ENCODE measurements at places on chromosomes 2 and 18.

- no peak for DNase-seq
Measured at GRCh38 chr18:7068871-7069590, 48.6 kb downstream of the LAMA1 start.

DNA sequence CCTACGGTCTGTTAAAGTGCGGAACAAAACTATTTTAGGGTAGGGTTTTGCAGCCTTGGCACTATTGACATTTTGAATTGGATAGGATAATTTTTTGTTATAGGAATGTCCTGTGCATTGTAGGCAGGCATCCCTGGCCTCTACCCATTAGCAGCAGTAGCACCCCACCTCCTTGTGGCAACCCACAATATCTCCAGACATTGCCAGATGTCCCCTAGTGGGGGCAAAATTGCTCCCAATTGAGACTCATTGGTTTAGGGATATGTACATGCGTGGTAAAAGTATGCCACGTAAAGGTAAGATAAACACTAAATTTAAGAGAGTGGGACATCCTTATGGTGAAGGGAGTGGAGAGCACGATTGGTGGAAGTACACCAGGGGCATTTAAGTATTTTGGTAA is 4.6 kb downstream of the MIB1 start:
- DNase-seq: no peak

DNA sequence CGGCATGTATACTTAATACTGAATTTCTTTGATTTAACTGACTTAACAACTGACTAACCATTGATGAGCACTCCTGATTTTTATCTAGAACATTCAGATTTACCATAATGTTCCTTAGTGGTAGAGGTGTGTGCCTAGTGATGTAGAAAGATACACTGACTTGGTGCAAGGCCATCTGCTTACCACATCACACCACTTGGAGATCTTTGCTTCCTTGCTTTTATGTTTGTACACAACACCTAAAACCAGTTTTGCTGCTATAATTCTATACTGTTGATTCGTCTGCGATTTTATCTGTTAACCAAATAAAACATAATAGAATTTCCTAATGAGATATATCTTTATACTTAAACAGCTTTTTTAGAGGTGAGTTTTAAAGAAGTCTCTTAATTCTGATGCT is 3.9 kb upstream of the FARP2 start:
- no peak for DNase-seq

DNA sequence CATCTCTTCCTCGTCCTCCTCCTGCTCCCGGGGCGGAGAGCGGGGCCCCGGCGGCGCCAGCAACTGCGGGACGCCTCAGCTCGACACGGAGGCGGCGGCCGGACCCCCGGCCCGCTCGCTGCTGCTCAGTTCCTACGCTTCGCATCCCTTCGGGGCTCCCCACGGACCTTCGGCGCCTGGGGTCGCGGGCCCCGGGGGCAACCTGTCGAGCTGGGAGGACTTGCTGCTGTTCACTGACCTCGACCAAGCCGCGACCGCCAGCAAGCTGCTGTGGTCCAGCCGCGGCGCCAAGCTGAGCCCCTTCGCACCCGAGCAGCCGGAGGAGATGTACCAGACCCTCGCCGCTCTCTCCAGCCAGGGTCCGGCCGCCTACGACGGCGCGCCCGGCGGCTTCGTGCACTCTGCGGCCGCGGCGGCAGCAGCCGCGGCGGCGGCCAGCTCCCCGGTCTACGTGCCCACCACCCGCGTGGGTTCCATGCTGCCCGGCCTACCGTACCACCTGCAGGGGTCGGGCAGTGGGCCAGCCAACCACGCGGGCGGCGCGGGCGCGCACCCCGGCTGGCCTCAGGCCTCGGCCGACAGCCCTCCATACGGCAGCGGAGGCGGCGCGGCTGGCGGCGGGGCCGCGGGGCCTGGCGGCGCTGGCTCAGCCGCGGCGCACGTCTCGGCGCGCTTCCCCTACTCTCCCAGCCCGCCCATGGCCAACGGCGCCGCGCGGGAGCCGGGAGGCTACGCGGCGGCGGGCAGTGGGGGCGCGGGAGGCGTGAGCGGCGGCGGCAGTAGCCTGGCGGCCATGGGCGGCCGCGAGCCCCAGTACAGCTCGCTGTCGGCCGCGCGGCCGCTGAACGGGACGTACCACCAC is 2.1 kb downstream of the GATA6 start:
- DNase-seq: no peak

DNA sequence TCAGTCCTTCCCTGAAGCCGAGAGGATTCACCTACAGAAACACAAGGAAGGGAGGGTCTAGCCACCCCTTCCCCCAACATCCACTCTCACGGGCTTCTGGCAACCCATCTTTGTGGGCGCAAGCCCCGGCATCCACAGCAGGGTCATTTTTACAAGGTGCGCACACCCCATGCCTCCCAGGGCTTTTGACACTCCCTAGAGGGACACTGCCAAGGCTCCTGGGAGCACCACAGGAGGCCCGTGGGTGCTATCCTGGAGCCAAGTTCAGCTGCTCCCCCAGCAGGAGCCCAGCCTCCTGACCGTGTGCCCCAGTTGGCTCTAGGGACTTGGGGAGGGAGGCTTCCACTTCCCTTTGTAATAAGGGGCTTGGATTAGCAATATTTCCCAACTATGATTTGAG is 251.6 kb downstream of the TNS1 start:
- DNase-seq: no peak

DNA sequence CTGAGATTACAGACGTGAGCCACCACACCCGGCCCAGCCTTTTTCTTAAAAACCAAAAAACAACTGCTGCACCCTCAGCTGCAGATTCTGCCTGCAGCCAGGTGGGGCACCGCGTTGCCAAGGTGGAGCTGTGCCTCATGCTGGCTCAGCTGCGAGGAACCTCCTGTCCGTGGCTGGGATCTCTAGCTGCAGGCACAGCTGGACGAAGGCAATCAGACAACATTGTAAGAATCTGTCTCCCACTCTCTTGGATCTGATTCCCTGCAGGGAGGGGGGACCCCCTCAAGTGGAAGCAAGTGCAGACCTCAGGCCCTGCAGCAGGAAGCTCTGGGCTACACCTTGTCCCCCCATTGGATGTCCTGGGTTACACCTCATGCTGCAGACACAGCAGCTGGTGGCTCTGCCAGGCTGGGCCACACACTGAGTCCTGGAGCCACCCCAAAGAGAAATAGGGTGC is 24.1 kb downstream of the CIDEA start:
- DNase-seq: no peak

- no peak for DNase-seq
Measured at GRCh38 chr2:64295326-64296139, 151.3 kb upstream of the PELI1 start.

DNA sequence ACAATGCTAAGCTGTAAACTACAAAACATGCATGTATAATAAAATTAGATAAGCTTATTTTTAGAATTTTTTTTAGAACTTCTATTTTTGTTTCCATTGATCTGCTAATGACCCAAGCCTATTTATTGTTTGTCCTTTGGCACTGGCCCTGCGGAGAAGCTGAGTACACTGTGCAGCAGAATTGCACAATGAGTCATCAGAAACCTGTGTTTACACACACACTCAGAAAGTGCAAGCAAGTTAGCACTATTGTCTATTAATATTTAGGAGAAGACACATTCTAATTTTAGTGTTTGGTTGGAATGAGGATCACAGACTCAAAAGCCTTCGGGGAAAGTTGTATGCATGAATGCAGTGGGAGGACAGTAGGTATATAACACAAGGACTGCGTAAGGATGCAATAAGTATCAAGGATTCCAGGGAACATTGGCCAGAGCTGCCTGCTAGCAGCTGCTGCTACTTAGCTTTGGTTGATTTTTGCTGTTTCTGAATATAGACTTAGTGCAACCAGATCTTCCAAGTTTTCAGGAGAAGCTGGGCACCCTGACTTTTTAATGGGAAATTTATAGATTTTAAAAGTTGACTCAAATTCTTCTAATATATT is 128.2 kb downstream of the KCNH7 start:
- no peak for DNase-seq

GRCh38 chr2:210445732-210446131 is 30.8 kb downstream of the LANCL1 start:
- DNase-seq: no peak

GRCh38 chr2:168178520-168179324 is 68.7 kb downstream of the STK39 start:
- no peak for DNase-seq

DNA sequence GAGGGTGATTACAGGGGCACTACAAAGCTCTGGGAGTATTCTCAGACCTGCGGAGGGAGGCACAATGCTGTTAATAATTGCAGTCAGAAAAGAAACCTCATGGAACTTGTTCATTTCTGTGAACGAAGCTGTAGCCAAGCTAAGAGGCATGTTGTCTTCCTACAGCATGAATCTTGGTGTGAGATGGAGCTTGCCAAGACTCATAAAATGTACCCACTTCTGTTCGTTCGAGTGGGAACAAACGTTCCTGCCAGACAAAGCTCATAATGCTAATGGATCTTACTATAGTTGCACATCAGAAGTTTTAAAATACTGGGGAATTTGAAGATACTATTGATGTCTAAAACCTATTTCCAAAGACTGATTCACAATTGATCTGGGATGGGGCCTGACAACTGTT is 489.1 kb downstream of the ZEB2 start:
- DNase-seq: no peak

- DNase-seq: no peak
Measured at GRCh38 chr2:3223080-3223923, 154.3 kb downstream of the EIPR1 start.

DNA sequence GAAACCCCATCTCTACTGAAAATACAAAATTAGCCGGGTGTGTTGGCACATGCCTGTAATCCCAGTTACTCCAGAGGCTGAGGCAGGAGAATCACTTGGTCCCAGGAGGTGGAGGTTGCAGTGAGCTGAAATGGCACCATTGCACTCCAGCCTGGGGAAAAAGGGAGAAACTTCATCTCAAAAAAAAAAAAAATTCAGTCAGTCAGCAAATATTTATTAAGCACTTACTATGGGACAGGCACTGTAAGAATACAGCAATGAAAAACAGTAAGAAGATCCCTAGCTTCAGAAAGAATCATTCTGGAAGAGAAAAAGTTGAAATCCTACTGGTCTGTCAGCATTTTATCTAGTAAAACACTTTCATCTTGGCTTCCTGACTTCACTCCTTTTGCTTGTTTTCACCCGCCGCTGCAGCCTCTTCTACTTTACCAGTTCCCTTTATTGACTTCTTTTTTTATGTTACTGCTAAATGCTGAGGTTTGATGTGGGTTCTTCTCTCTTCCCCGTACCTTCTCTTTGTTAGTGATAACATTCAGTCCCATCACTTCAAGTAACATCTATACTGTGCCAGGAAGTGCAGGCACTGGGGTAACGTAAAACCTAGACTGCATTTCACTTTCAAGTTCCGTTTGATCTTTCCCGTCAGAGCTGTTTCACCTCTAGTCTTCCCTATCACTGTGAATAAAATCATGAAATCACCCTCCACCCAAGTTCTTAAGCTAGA is 10.8 kb upstream of the TAF4B start:
- DNase-seq: no peak

- DNase-seq: no peak
Measured at GRCh38 chr2:233728723-233729301, at the start of gene UGT1A3. TSS of gene UGT1A3 (plus strand) at chr2:233729042. CDS start at chr2:233729127, 85 bp downstream.

DNA sequence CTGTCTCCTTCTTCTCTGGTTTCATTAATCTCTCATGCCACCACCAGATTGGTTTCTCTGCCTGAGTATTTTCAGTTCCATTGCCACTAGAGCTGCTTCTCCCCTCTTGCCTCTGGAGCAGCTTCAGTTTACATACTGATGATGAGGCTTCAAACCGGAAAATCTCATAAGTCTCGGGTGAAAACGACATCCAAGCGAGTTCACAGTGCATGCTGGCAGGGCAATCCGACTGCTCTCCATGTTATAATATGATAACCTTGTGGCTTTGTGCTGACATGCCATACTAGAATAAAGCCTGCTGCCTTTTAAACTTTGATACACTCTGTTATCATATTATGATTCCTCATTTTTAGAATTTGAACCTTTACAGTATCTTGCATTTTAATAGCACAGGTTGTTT is 153.5 kb downstream of the PRPF40A start:
- DNase-seq: no peak

GRCh38 chr2:46339676-46340459 is 42.7 kb downstream of the EPAS1 start:
- DNase-seq: peak; percentile 42

DNA sequence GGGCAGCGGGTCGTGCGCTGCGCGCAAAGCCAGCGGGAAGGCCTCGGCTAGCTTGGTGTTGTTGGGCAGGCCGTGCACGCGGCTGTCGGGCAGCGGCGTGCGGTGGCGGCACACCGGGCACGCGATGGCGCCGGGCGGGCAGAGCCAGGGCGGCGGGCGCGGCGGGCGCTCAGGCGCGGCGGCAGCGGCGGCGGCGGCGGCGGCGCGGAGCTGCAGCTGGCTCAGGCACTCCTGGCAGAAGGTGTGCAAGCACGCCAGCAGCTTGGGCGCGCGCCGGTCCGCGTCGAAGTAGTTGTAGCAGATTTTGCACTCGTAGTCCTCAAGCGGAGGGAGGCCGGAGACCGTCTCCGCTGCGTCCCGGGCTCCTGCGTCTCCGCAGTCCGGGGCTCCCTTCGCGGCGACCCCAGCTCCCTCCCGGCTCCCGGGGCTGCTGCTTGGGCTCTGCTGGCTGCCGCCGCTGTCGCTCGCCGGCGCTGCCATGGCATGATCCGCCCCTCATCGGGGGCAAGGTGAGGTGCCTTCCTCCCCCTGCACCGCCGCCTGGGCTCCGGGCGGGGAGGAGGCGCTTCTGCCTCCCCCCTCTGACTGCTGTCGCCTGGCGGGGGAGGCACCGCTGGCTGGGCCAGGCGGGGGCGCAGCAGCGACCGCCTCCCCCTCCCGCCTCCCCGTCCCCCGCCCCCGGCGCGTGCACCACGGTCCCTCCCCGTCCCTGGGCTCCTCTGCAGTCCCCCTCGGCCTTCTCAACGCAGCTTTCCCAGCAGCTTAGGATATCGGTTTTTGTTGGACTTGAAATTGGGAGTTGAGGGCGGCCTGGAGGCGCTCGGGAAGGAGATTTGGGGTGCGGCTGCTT is 21.0 kb upstream of the PAX3 start:
- no peak for DNase-seq

DNA sequence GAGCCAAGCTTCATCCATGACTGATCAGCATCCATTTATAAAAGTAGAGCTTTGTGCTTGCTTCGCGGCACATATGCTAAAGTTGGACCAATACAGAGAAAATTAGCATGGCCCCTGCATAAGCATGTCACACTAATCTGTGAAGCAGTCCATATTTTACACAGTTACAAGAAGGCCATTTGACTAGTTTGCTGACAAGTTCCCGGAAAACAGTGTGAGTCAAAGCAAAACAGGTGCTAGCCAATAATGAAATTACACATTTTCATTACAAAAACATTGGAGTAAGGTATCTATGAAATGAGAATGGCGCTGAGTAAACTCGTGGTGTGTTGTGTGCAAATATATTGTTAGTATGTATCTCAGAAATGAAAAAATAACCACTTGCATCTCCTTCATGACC is 4.7 kb downstream of the ANKRD62 start:
- no peak for DNase-seq

- no peak for DNase-seq
Measured at GRCh38 chr2:65165558-65165957, 35.7 kb upstream of the RAB1A start.

DNA sequence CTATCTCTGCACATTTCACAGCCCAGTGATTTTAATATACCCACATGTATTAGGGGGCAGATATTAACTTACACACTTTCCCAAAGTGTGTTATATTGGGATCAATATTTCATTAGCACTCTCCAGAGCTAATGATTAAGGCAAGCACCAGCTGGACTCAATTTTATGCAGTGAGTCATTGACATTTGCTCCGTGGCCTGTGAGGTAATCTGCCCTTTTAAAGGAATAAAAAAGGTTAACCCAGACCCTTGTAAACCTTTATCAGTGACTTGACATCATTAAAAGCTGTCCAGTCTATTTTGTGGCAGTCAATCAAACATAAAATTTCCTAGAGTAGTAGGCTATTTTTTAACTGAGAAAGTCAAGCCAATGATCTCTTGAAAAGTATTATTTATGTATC is 1870.4 kb upstream of the CELF4 start:
- no peak for DNase-seq

- no peak for DNase-seq
Measured at GRCh38 chr2:57576983-57577382, 469.6 kb upstream of the VRK2 start.

All from urinary bladder (tissue), 4 donors.